Effector CD8-positive, alpha-beta T cell (primary cell): ENCODE measurements at places on chromosomes 6 and 20.

- DNase-seq = no peak
Observed at GRCh38 chr6:148711833-148712654, 34.8 kb upstream of the UST start.

- DNase-seq = no peak
Observed at GRCh38 chr6:120826253-120826652, 508.0 kb downstream of the TBC1D32 start.

DNA sequence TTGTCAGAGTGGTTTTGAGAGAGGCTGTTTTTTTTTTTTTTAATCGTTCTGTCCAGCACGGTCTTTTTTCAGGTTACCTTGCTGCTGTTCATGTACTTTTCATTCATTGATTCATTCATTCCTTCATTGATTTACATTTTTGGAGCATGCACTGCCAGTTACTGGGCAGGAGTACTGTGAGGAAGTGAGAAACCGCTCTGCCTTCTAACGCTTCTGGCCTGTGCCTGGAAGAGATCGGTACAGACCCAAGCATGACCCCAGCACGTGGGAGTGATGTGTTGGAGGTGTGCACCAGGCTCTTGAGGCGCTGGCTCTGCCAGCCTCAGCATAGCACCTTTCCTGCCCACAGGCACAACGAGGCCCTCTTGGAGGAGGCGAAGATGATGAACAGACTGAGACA is 9.1 kb downstream of the RIPK1 start:
- no peak for DNase-seq

DNA sequence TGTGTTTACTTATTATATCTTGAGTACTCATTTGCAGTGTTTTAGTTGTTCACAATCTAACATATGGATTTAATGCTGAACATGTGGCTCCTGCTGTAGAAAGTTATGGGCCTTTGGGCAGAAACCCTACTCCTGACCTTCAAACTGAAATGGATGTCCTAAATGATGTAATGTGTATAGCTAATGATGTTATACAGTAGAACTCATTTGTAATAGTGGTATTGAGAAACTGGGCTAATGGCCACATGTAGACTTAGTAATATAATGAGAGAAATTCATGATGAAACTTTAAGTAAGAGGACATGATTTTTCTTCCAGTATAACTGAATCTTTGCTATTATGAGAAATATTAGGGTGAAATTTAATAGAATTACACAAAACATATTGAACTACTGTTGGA is 121.3 kb upstream of the PTPRK start:
- no peak for DNase-seq

DNA sequence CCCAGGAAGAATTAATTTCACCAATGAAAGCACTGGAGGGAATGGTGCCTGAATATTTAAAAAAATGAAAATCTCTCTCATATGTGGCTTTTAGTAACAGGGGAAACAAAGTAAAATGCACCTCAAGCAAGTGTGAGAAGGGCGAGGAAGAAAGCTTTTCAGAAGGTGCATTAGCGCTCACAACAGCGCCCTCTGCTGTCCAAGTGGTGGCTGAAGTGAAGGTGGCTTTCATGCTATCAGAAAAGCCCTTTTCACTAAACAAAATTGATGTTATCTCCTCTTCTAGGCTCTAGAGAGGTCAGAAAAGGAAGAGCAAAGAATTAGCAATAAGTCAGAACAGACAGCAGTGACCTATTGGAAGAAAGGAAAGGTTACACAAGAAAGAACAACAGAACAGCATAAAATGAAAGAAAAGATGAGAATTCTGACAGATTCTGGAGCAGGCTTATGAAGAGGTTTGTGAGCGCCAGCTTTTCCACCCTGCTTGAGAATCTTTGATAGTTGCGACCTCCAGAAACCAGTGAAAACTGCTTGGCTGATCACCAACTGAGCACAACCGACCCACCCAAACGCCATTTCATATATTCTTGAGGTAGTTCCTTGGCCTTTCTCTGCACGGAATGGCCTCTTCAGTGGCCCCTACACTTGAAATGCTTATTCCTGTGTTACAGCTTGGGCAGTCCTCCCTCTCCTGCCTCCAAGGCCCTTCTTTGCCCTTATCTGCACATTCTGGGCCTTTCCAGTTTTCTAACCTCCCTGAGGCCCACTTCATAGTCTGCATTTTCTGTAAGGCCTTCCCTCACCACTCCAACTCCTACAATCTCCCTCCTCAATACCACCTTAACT is 45.3 kb downstream of the SMLR1 start:
- peak; percentile 60 for DNase-seq

GRCh38 chr20:38049800-38050199 is 16.3 kb downstream of the RPRD1B start:
- no peak for DNase-seq

DNA sequence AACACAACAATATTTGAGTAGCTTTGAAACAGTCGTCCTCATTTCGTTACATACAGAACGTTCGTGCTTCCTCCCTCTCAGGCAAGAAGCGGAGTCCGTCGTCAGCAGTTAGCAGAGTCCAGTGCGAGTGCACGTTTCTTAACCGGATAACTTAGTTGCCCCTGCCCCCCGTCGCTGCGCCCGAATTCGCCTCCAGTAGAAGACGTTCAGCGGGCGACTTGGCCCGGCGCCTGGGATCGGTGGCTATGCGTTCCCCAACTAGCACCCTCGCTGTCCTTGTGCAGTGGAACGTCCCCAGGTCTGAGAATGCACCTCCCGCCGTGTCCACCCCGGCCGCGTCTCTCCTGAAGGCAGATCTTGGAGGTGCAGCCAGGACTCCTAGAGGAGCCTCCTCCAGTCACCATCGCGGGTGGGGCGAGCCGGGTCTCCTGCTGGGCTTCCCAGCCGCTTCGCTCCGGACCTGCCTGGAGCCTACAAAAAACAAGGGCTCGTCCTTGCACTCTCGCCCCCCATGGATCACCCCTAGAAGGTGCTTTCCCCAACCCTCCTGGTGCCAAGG is 910 bp upstream of the PCSK2 start:
- DNase-seq = no peak

DNA sequence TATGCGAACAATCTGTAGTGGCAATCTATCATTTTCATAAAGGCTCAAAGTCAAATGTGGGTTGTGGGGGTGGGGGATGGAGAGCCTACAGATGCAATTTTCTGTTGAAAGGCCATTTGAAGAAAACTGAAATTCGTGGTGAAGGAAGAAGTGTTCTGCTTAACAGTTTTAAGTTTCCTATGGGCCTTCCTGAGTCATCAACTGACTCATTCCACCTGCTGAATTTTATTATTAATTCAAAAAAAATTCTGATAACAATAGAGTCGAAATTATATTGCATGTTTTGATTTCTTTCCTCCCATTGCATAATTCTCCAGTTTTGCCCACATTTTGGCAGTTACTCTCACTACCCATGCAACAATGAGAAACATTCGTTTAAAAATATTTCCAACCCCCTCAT is 622.3 kb upstream of the ARID1B start:
- no peak for DNase-seq

GRCh38 chr6:11758878-11759277 is 19.7 kb downstream of the ADTRP start:
- DNase-seq = no peak

DNA sequence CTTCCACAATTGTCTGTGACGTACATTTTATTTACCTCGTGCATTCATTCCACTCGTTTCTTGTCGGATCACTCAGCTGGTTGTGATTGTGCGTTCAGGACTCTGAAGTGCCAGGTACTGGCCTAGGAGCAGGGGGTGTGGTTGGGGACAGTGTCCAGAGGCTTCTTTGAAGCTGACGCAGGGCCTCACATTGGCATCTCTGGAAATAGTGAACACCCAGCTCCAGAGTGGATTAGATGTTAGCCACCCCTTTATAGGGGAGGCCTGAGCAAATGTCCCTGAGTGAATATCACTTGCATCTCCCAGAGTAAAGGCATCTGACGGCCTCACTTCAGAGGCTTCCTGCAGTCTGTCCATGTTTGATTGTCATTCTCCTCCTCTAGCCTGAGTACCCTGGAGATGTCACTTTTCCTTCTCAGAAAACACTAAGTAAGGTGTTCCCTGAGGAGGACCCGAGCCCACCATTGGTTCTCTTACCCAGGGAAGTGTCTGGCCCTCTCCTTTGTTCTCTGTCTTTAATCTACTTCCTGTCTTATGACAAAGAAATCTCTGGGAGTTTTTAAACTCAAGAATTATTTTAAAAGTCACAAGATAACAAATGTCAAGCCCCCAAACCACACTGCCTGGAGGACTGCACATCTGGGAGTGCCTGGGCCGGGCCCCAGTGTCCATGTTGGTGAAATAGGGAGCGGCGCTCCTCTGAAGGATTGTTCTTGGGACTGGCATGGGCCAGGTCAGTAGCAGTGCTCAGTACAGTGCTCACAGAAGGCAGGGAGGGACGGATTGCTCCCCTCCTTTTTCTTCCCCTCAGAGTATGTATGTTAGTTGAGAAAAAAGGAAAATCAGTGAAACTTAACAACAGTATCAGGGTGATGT is 10.8 kb downstream of the STX16 start:
- no peak for DNase-seq
